RKO (cell line): ENCODE measurements at places on chromosomes 12 and 14.

GRCh38 chr12:127106041-127106440 is 1160.9 kb upstream of the TMEM132C start:
- no peak for DNase-seq

DNA sequence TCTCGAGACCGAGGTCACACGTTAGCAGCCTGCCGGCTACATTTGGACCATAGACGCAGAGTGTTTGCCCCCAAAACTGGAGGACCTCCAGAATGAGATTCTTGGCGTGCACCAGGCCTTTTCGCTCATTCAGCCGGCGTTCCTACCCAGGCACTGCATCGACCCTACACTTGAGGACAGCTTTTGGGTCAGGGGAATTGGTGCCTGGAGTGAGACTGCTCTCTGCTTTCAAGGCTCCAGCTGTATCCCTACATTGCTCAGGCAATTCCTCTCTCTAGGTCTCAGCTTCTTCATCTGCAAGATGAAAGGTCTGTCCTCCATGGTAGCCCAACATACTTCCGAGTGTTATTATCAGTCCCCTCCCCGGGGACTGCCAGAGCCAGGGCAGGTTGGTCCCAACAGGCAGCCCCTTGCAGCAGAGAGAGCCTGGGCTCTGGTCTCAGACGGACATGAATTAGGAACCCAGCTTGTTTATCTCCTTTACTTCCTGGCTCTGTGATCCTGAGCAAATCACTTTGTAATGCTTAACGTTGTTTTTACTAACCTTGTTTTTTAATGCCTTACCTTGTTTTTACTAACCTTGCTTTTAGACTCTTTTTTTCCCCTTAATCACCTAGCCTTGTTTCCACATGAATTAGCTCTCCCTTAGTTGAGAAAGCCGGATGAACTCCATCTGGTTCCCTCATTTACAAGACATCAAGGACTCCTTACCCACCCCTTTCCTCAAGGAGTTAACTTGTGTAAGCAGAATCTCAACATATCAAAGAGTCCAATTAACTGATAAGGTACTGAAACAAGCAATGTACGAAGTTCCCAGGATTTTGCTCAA is 892 bp downstream of the TCHP start:
- peak; percentile 28 for DNase-seq

DNA sequence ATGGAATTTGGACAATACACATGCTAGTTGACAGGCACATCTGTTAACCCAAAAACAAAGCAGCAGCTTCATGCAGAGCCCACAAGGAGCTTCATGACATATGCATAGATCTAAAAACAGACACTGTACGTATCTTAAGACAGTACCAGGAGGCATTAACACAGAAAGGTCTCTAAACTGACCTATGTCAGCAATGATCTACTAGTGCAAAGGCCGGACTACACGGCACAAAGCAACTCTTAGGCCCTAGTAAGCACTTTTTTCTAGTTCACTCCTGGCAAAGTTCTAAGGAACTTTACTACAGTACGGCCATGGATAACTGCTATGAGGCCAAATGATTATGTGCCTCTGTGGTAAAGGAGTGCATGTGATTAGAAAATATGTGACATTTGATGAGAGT is 8.4 kb upstream of the KANSL2 start:
- DNase-seq = no peak

DNA sequence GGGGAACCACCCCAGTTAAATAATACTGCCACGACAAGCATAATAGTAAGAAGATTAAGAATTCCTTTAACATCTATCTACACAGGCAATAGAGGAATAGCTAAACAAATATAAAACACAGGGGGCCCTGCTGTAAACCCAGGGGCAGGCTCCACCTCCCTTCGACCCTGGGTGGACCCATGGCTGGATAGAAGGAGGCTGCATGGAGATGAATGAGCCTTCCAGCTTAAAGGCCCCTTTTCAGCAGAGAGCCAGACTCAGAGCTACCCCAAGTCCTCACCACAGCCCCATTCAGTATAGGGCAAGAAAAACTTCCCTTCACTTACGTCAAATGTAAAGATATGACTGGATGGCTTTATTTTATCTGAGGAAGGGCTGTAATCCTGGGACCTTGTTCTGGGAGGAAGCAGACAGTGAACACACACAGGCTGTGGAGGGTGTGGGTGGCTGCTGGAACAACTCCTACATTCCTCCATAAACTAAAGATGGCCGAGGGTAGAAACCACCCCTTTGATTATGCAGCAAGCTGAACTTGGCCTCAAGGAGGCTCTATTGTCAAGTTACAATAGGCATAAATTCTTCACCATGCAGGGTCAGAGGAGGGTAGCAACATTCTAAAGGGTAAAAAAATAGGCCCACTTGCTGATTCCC is 30.4 kb downstream of the NUAK1 start:
- DNase-seq = no peak

DNA sequence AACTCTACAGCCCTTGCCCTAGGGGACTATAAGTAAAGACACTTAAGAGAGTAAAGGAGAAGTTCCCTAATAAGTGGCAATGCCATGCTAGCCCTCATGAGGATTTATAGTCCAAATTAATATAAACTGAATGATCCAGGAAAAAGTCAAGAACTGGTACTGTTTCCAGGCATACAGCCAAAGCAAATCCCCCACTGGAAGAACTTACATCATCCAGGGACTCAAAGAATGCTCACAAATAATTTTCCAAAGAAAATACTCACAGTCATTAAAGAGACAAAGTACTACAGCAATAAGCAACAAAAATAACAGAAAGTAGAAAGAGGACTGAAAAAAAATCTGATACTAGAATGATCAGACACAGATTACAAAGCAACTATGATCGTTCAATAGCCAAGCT is 79.7 kb upstream of the RAP1B start:
- no peak for DNase-seq

GRCh38 chr12:54682674-54683073 is 34.5 kb upstream of the DCD start:
- no peak for DNase-seq

DNA sequence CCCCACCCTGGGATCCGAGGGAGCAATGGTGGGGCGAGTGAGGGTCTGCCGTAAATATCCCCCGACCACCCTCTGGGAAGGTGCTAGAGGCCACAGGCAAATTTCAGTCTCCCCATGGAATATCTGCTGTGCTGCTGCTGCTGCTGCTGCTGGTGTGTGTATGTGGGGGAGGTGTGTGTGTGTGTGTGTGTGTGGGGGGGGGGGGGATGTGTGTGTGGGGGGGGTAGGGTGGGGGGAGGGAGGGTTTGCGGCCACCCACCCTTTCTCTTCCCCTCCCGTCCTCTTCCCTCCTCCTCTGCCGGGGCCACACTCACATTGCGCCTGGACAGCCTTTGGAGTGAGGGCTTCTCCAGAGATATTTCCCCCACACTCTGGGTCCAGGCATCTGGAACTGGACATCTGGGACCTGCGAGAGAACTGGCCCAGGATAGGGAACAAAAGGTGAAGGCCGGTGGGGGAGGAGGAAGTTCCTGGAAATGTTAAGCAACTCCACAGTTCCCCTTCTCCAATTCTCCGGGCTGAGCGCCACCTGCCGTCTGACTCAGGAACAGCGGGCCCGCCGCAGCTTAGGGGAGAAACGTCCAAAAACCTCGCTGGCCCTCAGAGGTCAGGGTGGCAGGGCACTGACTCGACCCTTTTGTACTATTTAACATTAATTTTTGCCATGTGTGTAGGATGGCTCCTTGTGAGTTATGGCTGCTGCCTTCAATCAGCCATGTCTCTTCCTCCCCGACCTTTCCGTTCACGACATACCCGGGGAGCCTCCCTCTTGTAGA is at the start of gene C1RL:
Gene C1RL (minus strand): TSS at position 419 of the 776 bp plus-strand sequence. CDS start 34 bp downstream, at position 385.
- DNase-seq = peak; percentile 88

- DNase-seq = peak; percentile 8
These were observed 23.6 kb upstream of the FAM181A start for GRCh38 chr14:93903342-93904184.

DNA sequence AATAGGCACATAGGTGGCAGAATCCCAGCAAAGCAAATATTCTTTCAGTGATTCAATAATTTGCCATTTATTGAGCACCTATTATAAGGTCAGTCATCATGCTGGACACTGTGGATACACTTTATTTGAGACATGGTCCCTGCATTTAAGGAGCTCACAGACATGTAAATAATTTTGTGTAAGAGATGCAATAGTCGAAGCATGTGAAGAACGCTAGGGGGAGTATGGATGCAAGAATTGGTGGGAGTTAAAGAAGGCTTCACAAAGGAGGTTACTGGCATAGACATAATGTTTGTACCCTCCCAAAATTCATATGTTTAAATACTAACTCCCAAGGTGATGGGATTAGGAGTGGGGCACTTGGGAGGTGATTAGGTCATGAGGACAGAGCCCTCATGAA is 260.6 kb upstream of the GARIN6 start:
- DNase-seq = peak; percentile 74

DNA sequence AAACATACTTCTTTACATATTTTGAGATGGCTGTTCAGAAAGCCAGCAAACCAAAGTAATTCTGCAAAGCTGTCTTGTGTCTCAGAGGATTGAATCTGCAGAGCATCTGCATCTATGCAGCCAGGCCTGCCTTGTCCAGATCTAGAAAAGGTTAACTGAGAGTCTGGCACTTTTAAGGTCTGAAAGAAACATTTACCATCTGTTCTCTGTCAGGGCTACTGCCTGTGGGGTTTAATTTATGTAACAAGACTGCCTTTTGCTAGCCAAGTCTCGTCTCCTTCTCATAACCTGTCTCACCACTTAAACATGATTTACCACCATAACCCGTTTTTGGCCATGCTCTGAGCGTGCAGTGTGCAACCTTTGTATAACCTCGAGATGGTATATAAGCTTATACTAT is 194.2 kb downstream of the SYT10 start:
- DNase-seq = no peak

- DNase-seq = no peak
These were observed 49.6 kb upstream of the IFNG-AS1 start for GRCh38 chr12:67939611-67940010.

DNA sequence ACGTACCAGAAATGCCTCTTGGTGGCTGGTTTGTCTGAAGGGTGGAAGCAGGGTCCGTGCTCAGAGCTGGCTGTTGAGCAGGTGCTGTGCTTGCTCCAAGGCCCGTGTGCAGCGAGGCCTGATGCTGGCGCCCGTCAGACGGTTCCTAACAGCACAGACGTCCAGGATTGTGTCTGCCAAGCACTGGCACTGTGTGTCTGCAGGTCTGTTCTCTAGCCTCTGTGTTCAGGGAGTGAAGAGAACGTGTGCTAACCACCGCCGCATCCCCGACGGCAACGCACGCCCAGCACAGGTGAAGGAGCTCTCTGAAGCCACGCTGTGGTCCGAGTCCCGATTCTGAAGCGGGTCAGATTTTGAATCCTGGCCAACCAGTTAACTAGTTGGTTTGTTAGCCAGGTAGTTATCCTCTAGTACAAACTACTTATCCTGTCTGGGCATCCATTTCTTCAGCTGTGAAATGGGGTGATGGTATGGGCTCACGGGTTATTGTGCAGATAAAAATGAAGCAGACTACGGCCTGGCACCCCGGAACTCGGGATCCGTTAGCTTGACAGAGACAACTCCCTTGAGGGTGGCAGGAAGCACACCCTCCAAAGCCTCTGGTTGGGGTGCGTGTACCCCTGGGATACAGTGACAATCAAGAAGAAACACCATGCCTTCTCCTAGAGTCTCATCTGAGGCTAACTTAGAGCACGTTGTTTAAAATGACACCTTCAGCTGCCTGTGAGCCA is 18.6 kb upstream of the TDRD9 start:
- DNase-seq = no peak

- no peak for DNase-seq
These were observed 35.8 kb downstream of the CKAP4 start for GRCh38 chr12:106211973-106212372.

DNA sequence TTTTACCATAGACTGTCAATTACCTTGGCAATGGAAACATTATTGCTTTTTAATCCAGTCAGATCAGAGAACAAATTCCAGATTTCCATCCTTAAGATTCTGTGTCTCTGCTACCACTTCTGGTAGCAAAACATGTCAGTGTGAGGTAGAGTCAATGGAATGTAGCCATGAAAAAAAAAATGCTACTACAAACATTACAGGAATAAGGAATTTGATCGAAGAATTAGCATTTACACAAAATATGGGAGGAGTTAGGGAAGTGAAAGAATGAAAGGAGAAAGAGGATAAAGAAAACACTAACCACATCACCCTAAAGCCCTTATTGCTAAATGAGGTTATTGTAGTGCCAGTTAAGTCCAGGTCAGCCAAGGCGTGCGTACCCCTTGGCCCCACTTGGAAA is 9.2 kb downstream of the MED21 start:
- DNase-seq = no peak

DNA sequence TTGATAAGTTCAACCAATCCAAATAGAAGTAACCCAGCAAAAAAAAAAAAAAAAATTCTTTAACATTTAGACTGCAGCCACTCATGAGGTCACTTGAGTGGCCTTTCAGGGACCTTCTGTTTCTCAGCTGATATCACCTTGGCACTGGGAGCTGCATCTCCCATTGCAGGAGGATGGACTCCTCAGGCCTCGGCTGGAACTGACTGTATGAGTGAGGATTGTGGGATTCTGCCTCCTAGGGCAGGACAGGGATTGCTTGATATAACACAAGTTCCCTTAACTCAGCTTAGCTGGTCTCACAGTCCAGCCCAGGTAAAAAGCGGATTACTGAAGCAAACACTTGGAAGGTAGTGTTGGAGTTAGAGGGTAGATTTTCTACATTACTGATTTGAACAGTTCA is 3.5 kb upstream of the GUCY2C start:
- DNase-seq = no peak

DNA sequence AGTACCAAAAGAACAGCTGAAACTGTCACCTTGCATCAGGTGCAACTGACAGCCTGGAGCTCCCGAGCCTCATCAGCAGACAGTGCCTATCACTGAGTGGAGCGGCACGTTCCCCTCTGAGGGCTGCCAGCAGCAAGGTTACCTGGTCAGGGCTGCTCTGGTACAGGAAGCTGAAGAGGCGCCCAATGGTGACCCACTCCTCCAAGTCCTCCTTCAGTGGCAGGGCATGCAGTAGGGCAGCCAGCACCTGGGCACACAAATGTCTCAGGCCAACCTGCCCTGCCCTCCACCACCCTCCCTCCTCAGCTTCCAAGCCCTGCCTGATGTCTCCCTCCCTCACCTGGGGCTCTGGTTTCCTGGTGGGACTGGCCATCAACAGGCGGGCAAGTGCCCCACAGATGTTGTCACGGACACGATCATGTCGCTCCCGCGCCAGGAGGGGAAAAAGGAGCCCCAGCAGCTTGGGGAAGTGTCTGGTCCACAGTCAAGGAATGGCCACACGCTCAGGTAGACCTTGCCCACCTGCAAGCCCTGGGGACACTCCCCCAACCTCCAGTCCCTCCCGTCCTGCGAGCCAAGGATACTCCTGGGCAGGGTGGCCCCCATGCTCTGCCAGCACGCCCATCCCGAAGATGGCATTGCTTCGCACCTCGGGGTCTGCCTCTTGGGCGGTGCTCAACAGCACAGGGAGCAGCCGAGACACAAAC is 7.1 kb downstream of the IPO4 start:
- no peak for DNase-seq

- DNase-seq = no peak
These were observed 43.8 kb downstream of the SENP1 start for GRCh38 chr12:48061938-48062719.

- no peak for DNase-seq
These were observed 62.2 kb upstream of the LHX5 start for GRCh38 chr12:113533842-113534375.

GRCh38 chr14:46769292-46769691 is 117.7 kb upstream of the RPL10L start:
- no peak for DNase-seq

GRCh38 chr12:51813931-51814310 is 34.6 kb downstream of the FIGNL2 start:
- no peak for DNase-seq

- no peak for DNase-seq
These were observed 85.0 kb downstream of the ACTN1 start for GRCh38 chr14:68894123-68894522.
